ENCODE measurements at places on chromosomes 2 and 18.

GRCh38 chr18:12028040-12028628, 46.8 kb downstream of the IMPA2 start:
- DNase-seq: no peak

GRCh38 chr2:157414050-157414449, 29.8 kb downstream of the CYTIP start:
- no peak for DNase-seq

DNA sequence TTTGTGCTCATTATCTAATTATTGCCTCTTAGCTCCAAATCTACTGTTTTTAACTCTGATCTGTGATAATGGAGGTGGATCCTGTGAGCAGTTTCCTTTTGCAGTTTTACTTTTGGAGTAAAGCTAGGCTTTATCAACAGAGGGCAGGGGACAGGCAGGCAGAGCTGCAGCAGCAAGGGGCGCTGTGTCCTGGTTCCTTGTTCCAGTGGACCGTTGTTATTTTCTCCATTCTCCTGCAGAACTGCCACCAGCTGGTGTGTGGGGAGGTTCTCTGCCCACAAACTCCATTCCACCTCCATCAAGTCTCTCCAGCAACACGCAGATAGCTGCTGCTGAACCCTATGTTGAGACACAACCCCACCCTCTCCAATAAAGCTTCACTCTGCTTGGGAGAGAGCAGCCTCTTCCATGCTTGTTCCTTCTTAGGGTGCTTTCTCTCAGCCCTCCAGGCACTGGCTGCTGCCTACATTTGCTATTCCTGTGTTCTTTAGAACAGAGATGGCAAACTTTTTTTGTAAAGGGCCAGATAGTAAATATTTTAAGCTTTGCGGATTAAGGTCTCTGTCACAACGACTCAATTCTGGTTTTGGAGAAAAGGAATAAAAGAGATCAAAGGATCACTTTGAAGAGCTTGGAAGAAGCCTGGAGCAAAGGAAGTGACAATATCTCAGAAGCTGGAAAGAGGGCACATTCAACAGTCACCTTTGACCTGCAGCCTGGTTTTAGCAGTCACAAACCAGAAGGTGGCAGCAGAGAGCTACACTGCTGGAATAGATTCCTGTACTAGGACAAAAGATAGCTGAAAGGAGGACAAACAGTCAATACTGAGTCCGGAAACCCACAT, 208.8 kb downstream of the CCDC178 start:
- peak; percentile 96 for DNase-seq

GRCh38 chr2:6031200-6031867, 339.1 kb downstream of the SOX11 start:
- DNase-seq: no peak

- peak; percentile 33 for DNase-seq
Measured at GRCh38 chr2:197024206-197024605, 97.7 kb upstream of the PGAP1 start.

DNA sequence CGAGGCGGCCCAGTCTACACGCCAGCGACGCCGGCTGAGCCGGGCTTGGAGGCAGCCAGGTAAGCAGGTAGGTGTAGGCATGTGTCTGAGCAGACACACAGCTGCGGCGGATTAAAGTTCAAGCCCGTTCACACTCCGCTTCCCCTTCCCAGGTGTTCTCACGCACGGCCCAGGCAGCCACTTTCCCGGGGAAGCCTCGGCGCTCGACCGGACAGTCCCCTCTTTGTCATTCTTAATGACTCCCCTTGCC, 367 bp downstream of the TGFA start:
- peak; percentile 58 for DNase-seq

- DNase-seq: peak; percentile 16
Measured at GRCh38 chr18:76528477-76529432, 33.7 kb upstream of the ZNF516 start.

- DNase-seq: no peak
Measured at GRCh38 chr2:130251535-130251872, 53.3 kb upstream of the TUBA3E start.

DNA sequence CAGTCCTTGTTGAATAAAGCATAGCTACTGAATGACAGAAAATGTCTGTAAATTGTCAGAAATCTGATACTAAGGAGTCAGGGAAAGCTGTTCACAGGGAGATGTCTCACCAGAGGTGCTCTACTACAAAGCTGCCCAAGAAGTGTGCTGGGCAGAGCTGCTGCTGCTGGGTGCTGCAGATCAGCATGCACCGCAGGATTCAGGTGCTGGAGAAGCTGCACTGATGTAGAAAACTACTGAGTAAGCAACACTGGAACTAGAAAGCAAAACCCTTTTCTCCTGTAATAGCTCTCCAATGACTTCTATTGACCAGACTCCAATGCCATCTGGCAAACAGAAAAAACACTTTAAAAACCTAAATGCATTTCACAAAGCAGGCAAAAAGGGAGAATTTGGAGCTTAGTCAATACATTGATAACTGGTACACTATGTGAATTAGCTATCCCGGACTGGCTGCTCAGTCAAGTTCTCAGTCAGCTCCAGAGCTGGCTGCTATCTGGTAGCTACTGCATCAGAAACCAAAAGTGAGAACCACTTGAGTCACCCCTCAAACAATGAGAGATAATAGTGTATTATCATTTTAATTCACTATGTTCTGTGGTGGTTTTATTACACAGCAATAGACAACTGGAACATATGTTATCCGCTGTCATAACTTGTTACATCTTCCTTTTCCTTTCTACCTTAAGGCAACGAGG, 493.1 kb downstream of the CPS1 start:
- DNase-seq: no peak

DNA sequence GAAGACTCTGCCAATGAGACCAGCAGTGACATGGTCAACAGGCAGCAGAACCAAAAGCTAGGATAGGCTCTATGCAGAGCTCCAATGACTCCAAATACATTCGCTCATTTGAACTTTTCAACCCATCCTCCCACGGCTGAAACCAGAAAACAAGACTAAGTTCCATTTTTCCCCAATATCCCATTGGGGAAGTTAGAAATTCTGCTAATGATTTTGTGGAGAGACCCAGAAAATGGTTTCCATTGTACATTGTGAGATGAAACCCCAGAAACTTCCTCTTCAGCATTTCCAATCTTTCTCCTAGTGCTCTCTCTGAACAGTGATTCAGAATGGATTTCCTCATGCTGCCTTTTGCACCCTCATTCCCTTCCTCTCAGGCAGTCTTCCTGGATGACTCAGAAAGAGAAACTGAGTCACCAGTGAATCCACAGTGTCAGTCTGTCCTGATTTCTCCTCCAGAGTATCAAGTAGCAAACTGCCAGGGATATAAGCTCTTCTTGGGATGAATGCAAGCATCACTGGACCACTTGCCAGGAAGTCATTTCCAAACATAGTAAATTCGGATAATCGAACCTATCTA, 467.7 kb upstream of the ID2 start:
- no peak for DNase-seq

GRCh38 chr2:237159006-237159911, 73.6 kb downstream of the COPS8 start:
- DNase-seq: no peak

DNA sequence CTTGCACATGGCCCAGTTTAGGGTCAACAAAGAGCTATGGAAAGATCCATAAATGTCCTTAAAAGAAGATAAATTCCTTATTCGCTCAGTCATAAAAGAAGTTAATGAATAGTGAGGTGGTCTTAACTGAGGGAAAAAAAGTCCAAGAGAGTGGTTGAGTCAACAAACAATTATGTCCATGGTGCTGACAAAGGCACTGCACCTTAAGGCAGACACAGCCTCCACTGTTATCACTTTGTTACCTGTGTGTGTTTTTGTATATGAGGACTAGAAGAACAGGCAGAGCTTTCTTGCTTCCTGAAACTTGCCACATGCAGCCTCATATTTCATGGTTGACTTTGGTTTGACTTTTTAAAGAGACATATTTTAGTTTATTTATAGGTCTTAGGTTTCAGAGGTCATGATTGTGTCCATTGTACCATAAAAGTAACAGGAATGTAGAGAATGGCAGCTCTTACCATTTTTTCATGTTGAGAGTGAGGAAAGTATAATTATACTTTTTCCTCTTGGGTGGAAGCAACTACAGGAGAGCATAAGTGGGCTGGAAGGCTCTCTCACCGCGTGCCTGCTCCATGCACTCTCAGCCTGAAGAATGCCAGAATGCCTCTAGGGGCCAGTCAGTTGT, 93.6 kb downstream of the XRCC5 start:
- DNase-seq: no peak

- no peak for DNase-seq
Measured at GRCh38 chr2:58032764-58033080, 13.9 kb upstream of the VRK2 start.

- no peak for DNase-seq
Measured at GRCh38 chr2:73197579-73197978, 4.8 kb upstream of the NOTO start.

DNA sequence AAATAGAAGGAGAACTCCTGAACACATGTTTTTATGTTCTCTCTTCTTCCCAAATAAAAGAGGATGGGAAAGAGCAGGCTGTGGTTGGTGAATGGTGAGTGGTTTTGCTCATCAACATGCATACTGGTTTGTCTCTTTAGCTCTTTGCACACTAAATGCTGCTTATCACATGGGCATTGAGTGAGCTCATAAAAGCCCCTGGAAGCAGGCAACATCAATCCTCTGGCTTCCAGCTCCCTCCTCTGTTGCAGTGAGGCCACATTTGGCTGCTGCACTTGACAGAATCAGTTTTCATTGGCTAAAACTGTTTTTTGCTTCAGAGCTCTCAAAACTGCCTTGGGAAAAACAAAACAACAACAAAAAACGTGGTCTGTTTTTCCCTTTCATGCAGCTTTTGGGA, 1308.2 kb upstream of the NRXN1 start:
- no peak for DNase-seq

DNA sequence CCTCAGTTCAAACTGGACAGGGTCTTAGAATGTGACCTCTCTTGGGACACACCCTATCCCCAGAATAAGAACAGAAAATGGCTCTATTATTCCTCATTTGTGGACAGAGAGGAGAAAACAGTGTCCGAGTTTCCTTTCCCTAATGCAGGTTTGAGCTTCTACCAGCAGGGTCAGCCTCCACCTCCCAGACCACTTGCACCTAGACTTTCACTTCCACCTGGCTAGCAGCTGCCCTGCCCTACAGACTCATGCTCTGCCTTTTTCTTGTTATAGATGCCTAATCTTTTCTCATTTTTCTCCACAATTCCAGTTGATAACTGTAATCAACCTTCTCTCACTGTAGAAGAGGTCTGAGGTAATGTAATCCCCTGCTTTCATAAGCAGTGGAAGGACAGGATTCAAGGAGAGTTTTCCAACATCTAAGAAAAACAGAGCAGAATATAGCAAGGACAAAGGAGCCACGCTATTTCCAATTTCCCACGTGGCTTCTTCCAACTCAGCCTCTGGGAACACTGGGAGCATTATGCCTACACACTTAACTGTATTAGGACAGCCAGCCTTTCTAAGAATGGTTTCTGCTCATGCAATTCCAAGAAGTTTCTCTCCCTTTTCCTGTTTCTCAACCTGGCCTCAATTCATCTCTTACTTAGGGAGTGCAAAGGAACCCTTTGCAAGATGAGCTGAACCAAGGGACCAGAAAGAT, 239.8 kb downstream of the BCL11A start:
- DNase-seq: no peak

DNA sequence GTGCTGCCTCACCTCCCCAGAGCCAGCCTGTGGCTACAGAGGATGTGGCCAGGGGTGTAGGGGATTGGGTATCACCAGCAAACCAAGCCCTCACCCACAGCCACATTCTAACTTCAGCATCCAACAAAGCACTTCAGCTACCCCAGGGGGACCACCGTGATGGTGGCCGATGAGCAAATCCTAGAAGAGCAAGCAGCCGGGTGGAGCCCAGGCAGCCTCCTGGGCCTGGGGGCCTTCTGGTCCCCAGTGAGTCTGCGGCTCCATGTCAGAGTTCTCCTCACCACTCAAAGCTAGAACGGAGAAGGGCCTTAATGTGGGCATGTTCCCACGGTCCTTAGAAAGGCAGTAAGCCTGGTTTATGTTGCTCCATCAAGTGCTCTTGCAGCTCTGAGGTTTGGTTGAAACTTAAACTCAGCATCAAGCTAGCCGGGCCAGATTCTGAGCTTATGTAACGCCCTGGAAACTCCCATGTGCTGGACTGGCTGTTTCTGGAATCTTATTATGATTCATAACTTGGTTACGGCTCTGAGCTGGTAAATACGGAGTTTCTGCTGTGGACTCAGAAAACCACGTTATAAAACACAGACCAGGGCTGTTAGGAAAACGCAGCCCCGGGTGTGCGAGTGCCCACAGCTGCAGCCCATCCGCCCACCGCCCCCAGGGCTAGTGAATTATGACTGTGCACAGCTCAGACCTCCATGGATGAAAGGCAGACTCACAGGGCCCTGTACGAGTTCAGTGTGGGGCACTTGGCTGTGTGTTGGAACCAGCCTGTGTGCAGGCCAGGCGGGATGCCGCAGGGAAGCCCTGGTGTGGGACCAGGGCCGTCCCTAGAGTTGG, 99.8 kb downstream of the SEPTIN10 start:
- no peak for DNase-seq

- DNase-seq: peak; percentile 4
Measured at GRCh38 chr2:73920577-73921545, 5.8 kb upstream of the DGUOK start.

- DNase-seq: no peak
Measured at GRCh38 chr2:2021995-2022394, 277.7 kb upstream of the PXDN start.

- DNase-seq: no peak
Measured at GRCh38 chr2:216584112-216584511, 49.1 kb upstream of the IGFBP2 start.

- no peak for DNase-seq
Measured at GRCh38 chr2:31258351-31258750, 24.4 kb downstream of the EHD3 start.

DNA sequence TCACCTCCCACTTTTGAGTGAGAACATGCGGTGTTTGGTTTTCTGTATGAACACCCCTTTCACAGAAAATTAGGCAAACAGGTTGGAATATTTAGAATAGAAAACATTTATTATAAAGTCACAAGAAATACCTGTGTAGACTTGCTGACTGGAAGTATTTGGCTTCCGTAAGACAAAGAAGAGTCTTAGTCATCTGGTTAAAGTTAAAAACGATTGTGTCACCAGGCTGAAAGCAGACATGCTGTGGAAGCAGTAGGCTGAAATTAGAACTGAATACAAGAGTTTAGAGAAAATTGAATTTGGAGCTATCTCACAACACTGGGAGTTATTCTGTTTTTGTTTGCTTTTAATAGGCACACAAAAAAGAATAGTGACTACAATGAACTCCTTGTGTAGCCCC, 16.2 kb upstream of the CLASP1 start:
- DNase-seq: no peak

DNA sequence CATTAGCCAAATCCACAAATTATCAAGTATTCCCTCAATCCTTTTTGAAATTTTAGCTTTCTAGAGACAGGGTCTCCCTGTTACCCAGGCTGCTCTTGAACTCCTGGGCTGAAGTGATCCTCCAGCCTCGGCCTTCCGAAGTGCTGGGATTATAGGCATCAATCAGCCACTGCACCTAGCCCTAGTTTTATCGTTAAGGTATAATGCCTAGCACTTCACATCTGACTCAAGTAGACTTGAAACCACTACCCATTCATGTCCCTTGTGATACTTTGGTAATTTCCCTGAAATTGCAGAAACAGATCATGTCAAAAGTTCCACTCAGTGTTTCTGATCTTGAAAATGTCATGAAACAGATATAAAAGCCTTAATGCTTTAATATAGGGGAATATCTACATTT, 26.3 kb downstream of the MEX3C start:
- no peak for DNase-seq
